ENCODE measurements at places on chromosomes 11 and 22.

DNA sequence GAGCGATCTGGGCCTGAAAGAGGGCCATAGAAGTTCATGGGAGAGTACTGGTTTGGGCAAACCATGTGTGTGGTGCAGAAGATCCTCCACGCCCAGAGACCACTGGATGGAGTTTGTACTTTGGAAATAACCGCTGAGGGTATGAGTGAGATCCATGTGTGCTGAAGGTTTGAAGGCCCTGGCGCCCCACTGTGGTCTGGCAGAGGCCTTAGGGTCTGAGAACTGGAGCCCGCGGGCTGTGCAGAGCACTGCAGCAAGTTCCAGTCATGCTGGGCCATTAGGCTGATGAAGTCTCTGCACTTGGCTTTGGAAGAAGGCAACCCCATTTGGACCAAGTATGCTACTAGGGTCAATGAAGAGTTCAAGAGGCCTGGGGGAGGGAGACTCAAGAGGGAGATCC lies 186.4 kb downstream of the BUD13 start:
- DNase-seq = no peak

DNA sequence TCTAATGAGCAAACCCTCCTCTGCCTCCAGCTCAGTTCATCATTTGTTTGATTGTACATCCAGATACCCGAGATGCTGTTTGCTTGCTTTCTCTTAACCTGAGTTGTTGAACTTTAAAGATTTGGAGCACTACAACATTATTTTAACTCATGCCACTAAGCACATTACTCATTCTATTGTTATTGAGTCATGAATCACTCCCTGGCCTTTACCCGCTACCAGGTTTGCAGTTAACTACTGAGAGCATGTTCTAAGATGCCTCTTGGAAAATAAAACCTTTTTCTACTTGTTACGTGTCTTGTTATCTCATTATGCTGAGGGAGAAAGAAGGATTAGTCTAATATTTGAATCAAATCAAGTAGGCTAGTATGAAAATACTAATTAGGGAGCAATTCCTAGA lies 720.6 kb upstream of the ANO5 start:
- DNase-seq = no peak

- no peak for DNase-seq
Observed at GRCh38 chr11:21723678-21724077, 469.2 kb upstream of the ANO5 start.

DNA sequence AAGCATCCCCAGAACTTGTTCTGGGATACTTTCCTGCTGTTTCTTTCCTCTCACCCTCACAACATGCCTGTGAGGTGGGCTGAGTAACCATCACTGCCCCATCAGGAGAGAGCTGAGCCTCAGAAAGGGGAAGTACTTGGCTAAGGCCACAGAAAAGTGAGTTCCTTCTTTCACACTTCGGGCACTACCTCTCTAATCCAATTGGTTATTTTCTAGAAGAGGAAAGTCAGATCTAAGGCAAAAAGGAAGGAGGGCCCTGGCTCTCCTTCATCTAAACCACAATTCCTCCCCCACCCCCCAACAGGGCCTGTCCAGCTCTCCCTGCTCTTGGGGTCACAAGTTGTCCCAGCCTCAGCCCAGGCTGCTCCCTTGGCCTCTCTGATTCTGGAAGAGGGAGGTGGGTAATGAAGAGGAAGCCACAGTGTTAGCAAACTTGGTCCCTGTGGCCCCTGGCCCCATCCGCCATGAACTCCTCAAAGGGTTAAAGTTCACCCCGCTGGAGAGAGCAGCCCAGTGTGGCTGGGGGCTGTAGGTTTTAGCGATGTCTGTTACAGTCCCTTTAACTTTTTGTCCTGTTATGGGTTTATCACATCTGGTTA lies 34.0 kb downstream of the SLC22A12 start:
- DNase-seq = peak; percentile 24

- peak; percentile 86 for DNase-seq
Observed at GRCh38 chr22:21014202-21014725, 701 bp upstream of the P2RX6 start.

All from upper lobe of left lung (tissue), 6 donors.